ENCODE measurements at places on chromosomes 6 and 20.

- DNase-seq = no peak
These were observed 11.8 kb downstream of the RPS6KA2 start for GRCh38 chr6:166615059-166615770.

- no peak for DNase-seq
These were observed 274.3 kb downstream of the QKI start for GRCh38 chr6:163688739-163689362.

DNA sequence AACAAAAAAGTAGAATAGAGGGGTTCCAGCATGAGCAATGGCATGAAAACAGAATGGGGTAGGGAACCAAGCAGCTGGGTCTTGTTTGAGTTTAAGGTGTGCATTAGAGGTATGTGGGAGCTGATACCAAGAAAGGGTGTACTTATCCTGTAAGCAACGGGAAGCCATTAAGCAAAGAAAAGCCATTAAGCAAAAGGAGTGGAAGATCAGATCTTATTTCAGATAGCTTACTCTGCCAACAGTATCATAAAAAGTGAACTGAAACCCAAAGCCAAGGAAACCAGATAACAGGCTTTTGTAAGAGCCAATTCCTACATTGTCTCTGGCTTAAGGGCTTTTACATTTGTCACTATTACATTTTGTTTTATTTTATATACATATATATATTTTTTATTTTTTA is 21.3 kb upstream of the BEND6 start:
- no peak for DNase-seq

- DNase-seq = no peak
These were observed 105.9 kb upstream of the CDYL start for GRCh38 chr6:4670290-4670689.

DNA sequence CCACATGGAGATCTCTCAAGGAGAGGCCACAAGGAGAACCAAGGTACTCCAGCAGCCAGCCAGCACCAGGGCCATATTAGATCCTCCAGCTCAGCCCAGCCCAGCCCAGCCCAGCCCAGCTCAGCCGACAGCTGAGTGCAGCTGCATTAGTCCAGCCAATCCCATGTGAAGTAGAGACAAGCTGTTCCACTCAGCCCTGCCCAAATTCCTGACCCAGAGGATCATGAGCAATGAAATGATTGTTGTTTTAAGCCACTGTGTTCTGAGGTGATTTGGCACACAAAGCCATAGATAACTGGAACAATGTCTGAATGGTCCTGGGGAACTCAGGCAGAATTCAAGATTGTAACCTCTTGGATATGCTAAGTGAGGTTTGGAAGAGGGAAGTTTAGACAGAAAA is 59.5 kb upstream of the BMP2 start:
- no peak for DNase-seq

GRCh38 chr6:69456086-69456485 is 340.7 kb downstream of the LMBRD1 start:
- DNase-seq = no peak

DNA sequence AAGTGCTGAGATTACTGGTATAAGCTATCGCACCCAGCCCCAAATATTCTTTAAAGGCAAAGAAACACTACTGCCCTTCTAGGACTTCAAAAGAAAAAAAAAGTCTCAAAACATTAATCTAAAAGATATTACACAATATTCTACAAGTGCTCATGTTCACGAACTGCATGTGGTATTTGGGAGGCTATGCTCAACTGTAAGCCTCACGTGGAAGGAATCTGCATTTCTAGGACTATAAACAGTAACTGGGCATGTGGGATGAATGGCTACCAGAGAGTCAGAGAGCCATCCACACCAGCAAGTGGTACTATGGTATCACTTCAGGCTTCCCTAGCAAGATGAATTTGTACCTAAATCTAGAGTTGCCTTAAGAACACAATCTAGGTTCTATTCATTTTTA is 50.0 kb downstream of the FKBP5 start:
- no peak for DNase-seq

GRCh38 chr6:30066082-30066481 is 916 bp upstream of the PPP1R11 start:
- no peak for DNase-seq

DNA sequence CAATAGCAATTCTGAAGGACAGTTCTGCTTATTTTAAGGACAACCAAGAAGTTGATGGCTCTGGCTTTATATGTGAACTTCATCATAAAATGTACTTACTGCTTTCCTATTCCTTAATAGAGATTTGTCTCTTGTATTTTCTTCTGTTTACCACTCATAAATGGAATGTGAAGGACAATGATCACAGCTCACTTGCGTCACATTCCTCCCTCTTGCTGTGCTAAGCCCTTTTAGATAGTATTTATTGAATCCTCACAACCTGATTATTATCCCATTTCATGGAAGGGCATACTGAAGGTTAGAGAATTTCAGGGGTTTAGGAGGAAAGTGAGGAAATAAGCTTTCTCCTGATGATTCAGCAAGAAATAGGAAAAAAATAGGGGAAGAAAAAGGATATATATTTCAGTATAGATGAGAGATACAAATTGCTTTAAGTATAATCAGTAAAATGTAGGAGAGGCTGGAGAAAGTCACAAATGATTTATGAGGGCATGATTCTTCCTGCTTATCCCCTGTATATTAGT is 132.9 kb downstream of the AIG1 start:
- DNase-seq = no peak

DNA sequence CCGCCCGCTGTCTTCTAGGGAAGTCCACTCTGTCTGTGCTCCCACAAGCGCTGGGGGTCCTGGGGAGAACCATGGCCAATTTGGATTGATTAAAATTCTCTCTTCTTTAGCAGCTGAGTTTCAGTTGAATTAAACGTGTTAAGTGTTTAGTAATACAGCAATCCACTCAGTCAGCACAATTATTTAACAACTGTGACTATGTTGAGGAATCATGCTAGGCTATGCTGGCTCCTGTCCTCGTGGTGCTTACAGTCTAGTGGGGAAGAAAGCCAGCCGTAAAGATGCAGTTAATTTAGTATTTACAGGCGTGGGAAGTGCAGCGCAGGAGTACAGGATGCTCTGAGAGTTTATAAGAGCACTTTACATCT is 88.9 kb upstream of the FOXP4 start:
- no peak for DNase-seq

All from T-helper 22 cell (primary cell).